ENCODE measurements at places on chromosomes 7 and 10.

- no peak for DNase-seq
Observed at GRCh38 chr7:151506901-151507382, 12.8 kb downstream of the RHEB start.

DNA sequence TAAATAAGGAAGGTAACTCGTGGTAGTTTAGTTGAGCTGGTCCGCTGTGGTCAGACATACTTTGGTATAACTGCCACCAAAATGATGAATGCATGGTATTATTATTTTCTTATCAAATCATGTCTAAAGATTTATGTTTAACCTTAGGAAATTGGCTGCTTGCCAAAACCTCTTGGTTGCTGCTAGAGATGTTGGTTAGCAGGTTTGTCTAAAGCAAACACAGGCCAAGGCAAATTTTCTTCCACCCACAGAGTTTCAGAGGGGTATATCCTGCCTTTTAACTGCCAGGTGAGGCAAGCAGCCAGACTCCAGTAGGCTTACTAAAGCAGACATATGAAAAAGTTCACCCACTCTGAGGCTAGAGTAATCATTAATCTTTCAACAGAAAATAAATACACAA lies 101.4 kb downstream of the SEMA3E start:
- DNase-seq, result no peak

DNA sequence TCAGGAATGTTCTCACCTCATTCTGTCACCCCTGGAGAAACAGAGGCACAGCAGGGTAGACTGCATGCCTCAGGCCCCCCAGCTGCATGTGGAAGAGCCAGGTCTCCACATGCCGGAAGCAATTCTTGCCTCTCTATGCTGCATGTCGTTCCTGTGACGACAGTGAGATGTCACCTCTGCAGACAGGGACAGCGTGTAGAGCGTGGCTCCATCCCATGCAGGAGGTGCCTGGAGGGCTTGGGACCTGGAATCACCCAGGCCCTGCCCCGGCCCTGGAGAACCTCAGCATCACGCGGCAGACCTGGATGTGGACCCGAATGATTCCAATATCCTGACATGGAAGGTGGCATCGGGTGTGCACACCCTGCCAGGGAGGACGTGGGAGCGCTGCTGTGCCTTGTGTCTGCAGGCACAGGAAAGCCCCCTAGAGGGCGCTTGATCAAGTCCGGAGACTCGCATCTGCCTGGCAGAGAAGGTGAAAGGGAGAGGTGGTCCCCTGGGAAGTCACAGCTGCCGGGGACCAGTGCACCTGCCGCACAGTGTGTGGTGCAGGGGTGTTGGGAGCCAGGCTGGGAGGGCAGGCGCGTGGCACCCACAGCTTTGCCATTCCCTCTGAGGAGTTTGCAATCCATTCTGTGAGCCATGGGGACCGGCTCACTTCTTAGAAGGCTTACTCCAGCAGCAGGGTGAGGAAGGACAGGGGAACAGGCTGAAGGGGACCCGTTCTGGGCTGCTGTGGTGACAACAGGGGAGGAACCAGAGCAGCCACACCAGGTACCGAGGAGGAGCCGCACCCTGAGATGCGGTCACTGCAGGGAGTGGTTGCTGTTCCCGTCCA lies 45.3 kb upstream of the EN2 start:
- DNase-seq, result no peak

DNA sequence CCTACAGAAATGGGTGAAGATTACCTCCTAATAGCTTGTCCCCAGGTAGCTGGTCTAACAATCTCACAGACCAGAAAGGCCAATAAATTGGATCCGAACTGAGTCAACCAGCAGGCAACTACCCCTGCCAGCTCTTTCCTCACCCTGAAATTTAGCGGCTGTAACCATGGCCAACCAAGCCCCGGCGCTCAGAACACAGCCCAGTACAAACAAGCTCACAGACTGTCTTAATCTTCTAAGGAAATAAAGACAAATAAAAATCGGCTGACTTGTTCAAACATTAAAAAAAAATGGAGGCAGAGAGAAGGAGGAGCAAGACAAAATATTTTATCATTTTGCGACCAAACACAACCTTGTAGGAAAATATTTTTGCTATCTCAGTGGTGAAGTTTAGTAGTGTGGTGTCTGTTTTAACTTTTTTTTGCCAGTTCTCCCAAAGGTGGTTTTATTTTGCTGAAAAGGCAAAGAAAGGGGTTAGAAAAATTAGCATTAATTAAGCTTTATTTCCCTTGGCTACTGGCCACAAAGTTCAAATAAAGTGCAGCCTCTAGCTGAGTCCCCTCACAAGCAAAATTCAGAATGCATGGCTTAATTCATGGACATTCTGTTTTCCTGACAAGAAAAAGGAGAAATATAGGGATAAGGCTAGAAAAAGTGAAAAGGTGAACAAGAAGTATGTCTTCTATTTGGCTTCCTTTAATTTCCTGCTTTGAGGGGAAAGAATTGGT lies 313.0 kb upstream of the NPVF start:
- DNase-seq, result no peak

GRCh38 chr10:101939729-101940128 lies 96.1 kb upstream of the KCNIP2 start:
- no peak for DNase-seq

- no peak for DNase-seq
Observed at GRCh38 chr7:45921381-45921698, 268 bp upstream of the IGFBP3 start.

DNA sequence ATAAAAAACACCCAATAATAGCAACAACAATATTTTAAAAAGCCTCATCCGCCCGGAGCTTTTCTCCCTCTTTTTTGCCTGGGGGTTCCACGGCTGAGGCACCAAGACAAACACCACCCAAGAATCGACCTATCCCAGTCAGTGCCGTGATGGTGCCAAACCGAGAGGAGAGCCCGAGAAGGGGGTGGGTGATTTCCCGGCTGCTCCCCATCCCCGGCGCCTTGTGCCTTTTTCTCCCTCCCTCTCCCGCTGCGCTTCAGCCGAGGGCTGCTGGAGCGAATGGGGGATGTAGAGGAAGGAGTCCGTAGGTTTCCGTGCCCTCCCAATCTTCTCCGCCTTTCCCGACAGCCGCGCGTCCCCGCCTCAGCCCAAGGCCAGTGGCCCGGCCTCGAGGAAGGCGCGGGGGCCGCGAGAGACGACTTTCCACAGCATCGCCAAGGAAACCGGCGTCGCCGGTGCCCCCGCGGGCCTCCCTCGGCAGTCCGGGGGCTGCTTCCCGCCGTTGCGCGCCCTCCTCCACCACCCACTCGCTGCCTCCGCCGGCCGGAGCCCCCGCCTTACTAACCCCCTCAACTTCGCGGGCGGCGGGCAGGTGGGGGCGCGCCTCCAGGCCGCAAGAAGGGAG lies 1.3 kb downstream of the EGR2 start:
- no peak for DNase-seq

DNA sequence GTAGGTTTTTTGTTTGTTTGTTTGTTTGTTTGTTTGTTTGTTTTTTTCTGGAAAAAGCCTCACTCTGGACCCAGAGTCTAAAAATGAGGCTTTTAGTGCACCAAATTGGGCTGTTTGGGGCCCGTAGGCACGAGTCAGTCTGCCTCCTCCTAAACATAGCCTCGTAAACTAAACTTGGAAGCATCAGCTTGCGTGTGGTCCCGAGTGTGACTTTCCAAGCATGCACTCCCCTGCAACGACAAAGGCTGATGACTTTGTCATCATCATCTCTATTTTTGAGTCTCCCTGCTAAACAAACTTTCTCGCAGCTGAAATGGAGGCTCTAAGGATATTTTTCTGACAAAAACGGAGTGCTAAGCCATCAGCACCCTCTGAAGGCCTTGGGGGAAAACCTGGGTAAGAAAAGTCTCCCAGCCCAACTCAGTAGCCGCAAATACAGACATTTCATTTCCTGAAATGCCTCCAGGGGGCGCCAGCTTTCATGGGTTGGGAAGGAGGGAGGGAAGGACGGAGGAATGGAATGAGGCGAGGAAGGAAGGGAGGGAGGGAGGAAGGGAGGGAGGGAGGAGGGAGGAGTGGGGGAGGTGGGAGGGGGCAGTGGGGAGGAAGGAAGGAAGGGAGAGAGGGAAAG lies 245.9 kb downstream of the KCNMA1 start:
- no peak for DNase-seq

DNA sequence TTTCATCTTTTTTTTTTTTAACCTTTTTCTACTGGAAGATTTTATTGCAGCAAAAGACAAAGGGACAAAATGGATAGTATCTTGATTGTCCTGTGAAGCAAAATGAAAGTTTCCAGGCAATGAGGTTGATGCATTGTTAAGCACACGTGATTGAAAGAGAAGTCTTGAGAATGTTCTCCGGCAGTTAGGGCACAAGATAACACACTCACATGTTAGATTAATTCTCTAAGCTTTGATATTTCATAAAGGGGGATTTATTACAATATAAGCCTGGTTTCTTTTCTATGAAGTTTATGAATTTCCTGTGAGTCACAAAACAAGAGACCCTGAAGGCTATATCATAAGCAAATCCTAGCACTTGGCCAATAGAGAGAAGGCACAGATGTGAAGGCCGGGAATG lies 93.4 kb upstream of the ARMC3 start:
- no peak for DNase-seq

DNA sequence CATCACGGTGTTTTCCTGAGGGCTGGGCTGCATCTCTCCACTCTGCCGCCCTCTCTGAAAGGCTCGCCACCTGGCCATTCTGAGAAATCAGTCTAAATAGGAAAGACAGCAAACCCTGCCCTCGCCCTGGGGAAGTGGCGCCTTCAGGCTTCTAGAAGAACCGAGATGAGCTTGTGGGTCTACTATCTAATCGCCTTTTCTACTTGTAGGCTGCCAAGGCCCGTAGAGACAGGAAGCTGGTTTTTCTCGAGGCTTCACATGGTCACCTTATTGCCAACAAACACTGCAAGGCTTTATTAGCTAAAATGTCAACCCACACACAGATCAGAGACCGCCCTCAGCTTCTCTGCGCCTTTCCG lies 21.4 kb downstream of the LAT2 start:
- no peak for DNase-seq

- DNase-seq, result no peak
Observed at GRCh38 chr10:118042336-118042735, 4.4 kb downstream of the RAB11FIP2 start.

- DNase-seq, result no peak
Observed at GRCh38 chr10:70751356-70751755, 33.8 kb downstream of the TBATA start.

DNA sequence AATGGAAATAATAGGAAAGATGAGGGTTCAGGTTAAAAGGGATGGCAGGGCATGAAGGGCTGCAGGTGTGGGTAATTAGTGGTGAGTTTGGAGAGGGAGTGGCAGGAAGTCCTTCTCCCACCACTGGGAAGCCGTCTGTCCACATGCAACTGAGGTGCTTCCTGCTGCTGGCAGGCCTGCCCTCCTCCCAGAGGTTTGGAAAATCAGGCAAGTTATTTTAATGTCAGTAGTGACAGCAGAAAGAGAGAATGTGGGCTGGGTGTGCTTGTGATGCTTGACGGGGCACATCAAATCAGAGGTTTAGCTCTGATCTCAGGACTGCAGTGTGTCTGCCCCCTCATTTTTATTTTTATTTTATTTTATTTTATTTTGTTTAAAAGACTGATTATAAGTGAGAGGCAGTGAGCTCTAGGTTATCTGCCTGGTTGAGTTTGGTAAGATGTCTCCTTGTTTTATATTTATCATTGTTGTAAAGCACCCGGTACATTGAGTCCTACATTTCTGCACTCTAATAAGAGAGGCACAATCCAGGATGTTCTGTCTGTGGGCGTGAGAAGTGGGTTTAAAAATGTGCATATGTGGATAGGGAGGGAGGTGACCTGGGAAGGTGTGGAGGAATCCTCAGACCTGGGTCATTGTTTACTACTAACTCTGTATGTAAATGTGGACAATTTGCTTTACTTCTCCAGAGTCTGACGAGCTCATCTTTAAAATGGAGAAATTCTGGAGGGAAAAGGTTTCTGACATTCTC lies 504.4 kb downstream of the LRMDA start:
- DNase-seq, result no peak

DNA sequence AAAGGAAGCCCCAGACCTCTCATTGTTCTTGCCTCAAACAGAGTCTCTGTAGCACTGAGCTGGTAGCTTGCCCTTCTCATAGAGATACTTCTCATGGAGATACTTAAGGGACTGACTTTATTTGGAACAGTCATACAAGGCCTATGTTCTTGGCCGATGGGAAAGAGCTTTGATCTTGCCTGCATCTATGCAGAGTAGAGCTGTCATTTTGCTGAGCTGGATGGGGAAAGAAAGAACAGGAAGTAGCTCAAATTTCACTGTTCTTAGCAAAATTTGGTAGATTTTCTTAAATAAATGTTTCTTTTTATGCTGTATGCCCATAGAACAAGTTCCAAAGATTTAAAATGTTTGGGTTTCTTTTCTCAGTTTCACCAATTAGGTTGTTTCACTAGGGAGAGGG lies 119.3 kb upstream of the SEC61G start:
- DNase-seq, result no peak

DNA sequence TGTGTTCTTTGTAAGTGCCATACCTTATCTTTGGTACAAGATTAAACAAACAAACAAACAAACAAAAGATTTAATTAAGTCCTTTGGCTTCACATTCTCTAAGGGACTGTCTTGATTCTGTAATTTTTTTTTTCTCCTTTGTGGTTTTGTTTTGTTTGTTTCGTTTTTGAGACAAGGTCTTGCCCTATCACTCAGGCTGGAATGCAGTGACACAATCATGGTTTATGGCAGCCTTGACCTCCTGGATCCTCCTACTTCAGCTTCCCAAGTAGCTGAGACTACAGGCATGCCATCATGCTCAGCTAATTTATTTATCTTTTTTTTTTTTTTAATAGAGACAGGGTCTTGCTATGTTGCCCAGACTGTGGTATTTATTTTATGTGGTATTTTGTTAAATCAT lies 165.8 kb downstream of the LRRC4 start:
- DNase-seq, result no peak

DNA sequence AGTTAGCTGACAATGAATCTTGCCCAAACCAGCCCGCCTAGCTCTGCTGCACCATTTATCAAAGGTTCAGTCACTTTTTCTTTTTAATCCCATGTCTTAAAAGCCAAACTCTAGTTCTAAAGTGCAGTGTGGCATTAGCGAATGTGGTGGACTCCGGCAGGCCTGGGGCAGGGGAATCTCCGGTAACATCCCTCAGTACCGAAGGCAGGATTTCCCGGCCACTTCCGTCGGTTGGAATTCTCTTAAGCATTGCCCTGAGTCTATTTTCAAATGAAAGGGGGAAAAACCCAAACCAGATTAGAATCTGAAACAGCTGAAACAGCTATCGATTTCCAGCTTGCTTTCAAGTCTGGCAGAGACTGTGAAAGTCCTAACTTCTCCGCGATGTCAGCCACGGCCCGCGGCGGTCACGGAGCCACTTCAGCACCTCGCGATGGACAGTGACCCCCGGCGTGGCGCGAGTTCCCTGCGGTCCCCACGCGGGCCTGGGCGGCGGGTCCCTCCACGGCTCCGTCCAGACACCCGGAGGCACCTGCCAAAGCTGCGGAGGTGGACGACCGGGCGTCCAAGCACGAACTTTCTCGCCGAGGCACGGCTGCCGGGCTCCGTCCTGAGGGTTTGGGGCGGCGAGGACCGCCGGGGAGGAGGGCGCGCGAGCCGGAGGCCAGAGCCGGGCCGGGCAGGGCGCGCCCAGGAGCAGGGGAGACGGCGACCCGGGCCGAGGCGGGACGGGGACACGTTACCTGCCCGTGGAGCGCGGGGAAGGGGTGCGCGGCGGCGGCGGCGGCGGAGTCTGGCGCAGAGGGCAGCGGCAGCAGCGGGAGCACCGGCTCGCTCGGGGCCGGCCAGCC lies 745 bp downstream of the TCERG1L start:
- no peak for DNase-seq

- DNase-seq, result no peak
Observed at GRCh38 chr7:100394077-100394476, 20.8 kb downstream of the PILRA start.

Data from activated naive CD4-positive, alpha-beta T cell (primary cell).